Hepatocyte (in vitro differentiated cells): ENCODE measurements at places on chromosomes 4 and X.
A peak's percentile ranks its signal among the peaks of the same experiment; 100 is the strongest.

DNA sequence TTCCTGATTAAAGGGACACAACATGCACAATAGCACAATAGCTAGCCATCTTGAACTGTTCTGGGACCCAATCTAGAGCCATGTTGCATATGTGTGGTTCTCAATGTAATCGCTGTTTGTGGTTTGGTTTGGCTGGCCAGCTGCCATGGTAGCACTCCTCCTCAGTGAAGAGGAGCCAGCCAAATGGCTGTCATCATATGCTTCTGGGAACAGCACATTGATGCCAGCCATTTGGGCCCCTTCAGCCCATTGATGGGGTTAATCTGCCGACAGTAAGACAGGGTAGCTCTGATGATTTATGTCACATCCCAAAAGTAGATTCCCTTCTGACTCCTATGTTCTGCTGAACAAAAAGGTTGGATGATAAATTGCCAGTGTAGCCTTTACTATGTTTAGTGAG, 48.5 kb downstream of the AWAT2 start:
- DNase-seq = no peak

DNA sequence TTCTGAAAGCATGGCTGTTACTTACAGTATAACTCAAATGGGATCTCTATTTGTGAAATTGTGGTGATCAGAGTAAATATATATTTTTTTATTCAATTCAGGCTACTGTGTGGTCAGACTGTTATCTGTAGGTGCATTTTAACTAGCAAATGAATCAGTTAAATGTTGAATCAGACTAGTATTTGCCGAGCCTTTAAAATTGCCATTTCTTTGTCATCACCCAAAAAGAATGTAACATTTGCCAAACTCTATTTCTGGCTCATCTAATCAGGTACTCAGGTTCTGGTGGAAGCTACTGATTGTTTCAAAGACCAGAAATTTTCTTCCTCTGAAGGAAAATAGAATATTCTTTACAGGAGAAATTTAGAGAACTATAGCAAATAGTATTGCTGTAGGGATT, 1.8 kb upstream of the NAA15 start:
- no peak for DNase-seq

GRCh38 chrX:123201720-123202119, 17.6 kb downstream of the GRIA3 start:
- DNase-seq = no peak

DNA sequence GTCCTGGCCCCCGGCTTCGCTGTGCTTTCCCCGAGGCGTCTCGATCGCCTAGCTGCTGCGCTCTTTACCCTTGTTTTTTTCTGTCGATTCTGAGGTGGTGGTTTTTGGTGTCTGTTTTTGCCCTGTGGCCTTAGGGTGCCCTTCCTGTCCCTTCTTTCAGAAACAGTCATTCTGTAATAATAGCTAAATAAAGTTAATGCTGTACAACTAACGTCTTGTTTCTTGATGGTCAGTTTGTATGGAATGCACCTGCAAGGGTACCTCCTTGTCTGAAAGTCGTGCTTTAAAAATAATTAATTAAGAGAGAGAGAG, 686 bp downstream of the FIP1L1 start:
- DNase-seq = no peak

DNA sequence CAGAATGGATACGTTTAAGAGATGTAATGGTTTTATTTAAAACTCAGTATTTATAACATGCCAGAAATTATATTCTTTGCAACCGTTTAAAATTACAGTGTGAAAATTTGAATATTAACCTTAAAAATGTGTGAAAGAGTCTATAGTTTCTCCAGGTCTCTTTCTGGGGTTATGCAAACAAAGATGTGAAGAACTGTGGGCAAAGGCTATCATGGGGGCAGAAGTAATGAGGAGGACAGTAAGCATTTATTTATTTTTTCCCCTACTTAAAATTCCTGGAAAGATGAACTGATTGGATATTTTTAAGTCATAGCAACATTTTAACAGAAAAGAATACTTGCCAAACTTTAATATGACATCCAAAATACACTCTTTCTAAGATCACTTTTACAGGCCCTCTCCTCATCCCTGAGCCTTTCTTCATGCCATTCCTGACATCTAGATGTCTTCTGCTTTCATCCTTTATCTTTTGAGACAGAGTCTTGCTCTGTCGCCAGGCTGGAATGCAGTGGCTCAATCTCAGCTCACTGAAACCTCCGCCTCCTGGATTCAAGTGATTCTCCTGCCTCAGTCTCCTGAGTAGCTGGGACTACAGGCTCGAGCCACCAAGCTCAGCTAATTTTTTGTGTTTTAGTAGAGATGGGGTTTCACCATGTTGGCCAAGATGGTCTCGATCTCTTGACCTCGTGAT, 46.1 kb downstream of the TMEM131L start:
- no peak for DNase-seq

GRCh38 chr4:848803-849477, 23.0 kb upstream of the CPLX1 start:
- no peak for DNase-seq

GRCh38 chr4:80989921-80990544, 40.5 kb upstream of the BMP3 start:
- peak; percentile 79 for DNase-seq

GRCh38 chr4:147518846-147519767, 38.2 kb downstream of the EDNRA start:
- DNase-seq = peak; percentile 77

DNA sequence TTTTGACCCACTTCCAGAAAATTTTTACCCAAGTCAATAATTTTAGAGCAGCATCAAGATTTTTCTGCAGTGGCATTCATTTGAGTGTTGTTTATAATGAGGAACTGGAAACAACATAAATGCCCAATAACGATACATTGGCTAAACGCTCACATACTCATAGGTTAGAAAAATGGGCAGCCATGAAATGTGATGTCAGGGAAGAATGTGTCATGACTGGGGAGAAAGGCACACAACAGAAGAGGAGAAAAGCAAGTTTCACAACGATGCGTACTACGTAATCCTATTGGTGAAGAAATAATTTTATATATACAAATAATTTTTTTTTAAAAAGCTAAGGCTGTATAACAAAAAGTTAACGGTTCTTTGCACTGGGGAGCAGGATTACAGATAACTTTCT, 33.6 kb upstream of the MAP3K15 start:
- no peak for DNase-seq

DNA sequence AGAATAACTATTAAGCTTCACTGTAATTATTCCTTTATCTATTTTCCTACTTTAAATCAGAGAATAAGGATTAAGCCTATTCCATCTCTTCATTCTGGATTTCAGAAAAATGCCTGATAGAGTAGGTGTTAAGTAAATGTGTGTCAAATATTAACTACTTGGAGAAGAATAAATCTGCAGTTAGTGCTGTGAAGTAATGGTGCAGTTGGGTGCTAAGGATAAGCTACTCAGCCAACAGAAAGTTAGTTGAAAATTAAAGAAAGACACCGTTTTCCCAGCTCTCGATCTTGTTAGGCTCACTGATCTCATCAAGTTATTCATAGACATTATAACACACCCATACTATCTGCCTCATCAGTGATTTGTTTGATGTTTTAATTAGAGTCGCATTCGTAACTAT, 7.1 kb downstream of the PF4V1 start:
- DNase-seq = no peak

DNA sequence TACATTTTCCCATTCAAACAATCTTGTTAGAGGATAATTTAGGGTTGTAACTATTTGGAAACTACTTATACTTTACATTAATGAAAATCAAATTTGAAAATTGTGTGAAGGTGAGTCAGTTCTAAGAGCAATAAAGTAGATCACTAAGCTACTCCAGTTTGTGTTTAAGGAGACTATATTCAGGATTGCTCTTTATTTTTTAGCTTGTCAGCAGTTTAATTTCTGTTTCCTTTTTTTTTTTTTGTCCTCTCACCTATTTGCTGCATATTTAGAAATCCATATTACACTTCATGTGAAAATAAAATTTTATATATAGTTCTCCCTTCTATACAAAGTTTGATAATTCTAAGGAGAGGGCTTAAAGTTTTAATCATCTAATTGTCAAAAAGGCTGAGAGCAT, 691.8 kb downstream of the ADGRL3 start:
- DNase-seq = no peak

GRCh38 chr4:42391981-42392380, 5.3 kb upstream of the SHISA3 start:
- no peak for DNase-seq

DNA sequence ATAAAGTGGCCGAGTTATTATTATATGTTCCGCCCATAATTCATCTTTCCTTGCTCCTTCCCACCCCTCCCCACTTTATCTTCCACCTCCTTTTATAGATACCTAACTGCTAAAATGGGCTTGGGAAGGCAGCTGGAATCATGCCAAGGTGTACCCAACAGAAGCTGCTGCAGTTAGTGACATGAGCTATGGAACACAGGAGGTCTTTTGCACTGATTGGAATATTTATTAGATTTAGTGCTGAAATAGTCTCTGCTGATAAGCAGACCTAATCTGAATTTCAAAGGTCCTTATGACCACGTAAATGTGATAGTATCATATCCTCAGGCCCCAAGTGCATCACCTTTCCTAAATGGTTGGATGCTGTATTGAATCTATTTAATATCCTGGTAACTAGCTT, 64.9 kb downstream of the HMGB2 start:
- no peak for DNase-seq

DNA sequence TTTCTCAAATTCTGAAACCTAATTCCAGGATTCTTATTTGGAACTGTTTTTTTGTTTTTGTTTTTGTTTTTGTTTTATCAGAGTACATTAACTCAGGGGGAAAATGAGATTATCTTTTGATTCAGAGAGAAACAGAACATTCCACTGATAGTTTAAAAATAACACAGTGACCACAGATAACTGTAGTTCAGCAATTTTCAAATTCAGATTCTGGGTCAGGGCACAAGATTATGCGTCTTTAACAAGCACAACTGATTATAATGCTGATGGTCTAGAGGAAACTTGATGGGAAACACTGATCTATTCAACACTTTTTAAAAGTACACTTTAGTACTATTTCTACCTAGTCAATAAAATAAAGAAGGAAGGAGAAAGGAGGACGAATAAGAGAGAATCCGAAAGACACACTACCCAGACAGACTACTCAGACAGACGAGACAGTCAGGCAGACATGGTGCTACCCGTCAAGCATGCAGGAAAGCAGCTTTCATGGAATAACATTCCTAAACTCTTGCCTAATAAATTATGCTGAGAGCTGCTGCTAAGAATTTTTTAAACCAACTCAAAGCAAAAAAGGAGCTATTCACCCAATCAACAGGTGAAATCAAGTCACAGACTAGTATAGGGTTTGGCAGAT, 59.0 kb downstream of the APBB2 start:
- DNase-seq = peak; percentile 26

DNA sequence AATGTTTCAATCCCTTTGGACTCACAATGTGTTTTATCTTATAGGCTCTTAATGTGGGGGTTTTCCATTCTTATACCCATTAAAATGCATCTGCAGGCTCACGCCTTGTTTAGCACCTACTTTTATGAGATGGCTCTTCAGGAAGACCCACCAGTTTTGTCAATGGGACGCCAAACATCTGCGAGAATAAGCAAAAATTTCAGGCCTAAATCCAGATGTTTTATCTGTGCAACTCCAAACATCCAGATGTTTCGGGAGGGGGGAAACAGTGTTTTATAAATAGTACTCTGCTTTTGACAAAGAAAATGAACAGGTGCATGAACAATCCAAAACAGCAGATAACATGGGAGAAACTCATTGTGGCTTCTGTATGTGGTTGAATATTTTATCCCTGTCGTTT, 342.8 kb downstream of the DHX15 start:
- DNase-seq = no peak

DNA sequence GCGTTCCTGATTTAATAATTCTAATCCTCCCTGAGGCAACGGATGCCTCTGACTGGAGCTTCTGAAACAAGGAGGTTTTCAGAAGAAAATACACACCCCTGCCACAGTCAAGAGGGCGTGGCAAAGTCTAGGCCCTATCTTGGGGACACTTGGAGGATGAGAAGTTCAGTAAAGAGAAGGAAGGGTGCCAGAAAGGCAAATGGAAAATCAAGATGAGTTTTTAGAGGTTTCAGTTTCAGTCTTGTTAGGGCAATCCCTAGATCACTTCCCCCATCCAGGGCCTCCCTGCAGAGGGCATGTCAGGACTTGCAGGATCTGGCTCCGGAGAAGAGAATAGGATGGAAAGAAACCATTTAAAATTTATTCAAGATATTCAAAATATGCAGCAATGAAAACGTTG, 28.5 kb upstream of the FGF2 start:
- peak; percentile 71 for DNase-seq

GRCh38 chr4:95165926-95166524, 382.7 kb downstream of the UNC5C start:
- peak; percentile 87 for DNase-seq

DNA sequence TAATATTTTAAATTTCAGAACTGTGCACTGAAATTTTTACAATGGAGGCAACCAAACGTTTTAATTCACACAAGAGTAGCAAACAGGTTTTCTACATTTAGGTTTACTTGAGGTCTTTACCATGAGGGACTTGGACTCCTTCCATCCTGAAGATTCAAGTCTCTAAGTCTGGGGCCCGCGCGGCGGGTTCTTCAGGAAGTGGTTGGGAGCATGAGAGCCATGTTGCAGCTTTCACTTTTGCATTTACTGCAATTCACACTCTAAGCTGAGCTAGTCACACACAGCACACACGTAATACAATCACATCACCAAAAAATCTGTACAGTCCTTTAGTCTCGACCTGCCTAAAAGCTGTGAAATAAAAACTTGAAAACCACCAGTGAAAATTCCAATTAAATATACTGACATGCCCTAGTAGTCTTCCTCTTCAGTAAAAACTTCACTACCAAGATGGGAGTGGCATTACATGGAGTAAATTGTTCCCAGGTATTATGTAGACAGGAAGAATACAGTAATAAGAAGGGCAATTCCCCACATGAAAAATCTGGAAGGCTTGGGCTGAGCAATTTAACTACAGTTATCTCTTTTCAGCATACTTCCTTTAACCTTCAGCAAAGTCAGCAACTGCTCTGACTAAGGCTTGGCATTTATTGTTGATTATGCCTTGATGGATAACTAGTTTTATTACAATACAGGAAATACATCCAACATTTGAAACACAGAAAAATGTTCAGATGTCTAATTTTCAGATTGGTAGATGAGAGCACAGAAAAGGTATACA, 571.1 kb upstream of the DIPK2B start:
- no peak for DNase-seq

DNA sequence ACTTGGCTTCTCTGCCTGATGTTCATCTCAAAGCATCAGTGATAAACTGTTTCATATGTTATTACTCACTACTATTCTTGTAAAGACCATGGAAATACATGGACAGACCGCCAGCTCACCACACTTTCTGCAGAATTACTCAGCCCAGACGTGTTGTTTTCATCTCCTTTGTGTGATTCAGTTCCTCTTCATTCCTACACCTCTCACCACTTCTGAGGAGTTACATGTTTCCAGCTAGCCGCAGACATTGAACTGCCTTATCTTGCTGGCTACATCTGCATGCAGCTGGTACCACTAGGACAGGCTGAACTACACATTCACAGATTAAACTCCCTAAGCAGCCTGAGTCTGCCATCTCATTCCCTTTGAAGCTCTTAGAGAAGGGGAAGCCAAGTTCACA, 443.2 kb upstream of the FGF16 start:
- DNase-seq = peak; percentile 5

- DNase-seq = peak; percentile 47
These were observed 38.4 kb upstream of the PDLIM3 start for GRCh38 chr4:185573651-185574199.
